ENCODE measurements at places on chromosomes 3 and 15.

- no peak for DNase-seq
Observed at GRCh38 chr3:24177201-24177600, 232.1 kb downstream of the NR1D2 start.

GRCh38 chr3:188531210-188531609, 377.3 kb downstream of the LPP start:
- no peak for DNase-seq

DNA sequence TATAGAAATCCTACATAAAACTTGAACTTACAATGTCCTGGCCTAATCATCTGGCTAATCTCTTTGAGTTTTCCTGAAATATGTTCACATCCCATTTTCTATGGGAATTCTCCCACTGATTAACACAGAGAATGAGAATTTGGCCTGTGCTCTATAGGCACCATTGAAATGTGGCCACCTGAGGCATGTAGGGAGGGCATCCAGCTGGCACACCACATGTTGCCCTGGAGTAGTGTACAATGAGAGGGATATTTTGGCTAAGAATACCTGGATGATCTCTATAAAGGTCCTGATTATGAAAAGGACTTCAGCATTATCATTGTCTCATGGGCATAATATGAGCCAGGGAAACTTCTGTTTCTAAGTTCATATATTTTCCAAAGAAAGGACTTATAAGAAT, 324.0 kb downstream of the ZBTB20 start:
- no peak for DNase-seq

GRCh38 chr3:43214616-43215015, 71.7 kb upstream of the SNRK start:
- no peak for DNase-seq

GRCh38 chr3:142925140-142925539, 36.3 kb upstream of the PCOLCE2 start:
- no peak for DNase-seq

DNA sequence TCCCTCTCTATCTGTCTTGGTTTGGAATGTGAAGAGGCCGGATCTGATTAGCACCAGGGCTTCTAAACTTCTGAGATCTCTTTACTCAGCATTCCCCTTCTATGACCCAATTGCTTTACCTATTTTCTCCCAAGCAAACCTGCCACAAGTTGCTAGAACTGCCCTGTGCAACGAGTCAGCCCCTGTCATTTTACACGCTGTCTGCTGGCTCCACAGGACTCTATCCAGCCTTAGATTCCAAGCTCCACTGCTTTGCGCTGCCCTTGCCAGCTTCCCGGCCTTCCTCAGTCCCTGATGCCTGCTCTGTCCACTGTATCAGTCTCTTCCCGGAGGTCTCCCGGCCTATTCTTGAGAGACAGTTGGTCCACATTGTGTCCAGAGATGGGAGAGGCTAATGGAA, 12.3 kb downstream of the CEP19 start:
- DNase-seq, result no peak

DNA sequence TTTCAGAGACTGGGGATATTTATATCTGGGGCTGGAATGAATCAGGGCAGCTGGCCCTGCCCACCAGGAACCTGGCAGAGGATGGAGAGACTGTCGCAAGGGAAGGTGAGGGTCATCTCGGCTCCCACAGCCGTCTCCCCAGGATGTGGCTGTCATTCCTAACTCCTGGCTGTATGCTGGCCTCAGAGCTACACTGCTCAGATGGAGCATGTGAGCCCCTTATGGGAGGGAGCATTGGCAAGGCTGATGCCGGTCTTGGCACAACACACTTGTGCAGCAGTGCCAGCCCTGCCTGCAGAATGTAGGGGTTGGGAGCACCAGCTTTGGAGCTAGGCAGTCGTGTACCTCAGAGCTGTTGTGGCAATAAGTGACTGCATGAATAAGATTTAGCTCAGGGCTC, 5.2 kb downstream of the RCCD1 start:
- no peak for DNase-seq

DNA sequence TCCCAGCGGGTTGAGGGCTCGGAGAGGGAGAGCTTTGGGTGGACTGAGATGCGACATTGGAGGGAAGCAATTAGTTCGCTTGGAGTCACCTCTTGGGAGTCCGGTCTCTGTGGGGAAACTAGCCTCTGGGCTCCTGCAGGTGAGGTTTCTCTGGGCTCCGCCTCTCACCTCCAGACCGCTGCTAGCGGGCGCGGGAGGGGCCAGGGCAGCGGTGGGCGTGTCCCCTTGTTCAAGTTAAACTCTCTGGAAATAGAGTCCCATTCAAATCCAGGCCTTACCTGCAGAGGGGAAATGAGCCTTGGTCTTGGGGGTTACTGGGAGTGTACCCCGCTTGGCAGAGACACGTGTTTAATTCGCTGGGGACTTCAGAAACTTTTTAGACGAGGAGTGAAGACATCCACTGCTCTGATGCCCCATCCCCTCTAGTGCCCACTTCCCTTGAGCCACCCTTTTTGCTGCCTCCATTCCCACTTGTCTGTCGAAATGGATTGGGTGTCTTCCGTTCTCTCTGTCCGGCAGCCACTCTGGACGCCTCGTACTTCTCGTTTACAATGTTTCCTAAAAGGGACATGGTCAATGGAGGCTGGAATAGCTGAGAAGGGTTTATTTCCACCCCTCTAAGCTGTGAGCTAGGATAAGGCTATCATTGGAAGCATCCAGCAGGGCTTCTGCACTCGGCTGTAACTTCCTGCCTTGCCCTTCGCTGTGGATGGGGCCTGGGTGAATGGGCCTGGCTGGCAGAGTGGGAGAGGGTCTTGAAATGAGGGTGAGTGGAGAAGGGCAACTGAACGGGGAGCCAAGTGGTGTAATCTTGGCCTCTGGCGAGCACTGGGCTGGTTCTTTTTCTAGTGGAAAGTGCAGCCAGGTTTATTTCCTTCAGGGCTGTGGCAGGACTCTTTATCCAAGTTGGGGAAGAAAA, 1.1 kb downstream of the MITF start:
- no peak for DNase-seq

DNA sequence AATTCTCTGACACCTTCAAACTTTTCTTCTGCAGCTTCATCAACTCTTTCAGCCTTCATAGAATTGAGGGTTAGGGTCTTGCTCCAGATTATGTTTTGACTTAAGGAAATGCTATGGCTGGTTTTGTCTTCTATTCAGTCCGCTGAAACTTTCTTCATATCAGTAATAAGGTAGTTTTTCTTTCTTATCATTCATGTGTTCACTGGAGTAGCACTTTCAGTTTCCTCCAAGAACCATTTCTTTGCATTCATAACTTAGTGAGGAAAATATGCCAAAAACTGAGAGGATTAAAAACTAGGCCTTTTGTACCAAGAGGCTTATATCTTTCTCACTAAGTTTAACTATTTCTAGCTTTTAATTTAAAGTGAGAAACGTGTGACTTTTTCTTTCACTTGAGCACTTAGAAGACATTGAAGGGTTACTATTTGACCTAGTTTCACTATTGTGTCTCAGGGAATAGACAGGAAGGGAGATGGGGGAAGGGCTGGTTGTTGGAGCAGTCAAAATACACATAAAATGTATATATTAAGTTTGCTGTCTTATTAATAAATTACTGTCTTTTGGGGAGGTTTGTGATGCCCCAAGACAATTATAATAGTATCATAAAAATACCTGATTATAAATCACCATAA, 1110.1 kb downstream of the TBL1XR1 start:
- DNase-seq, result no peak

GRCh38 chr3:183489455-183490210, 61.2 kb upstream of the MCF2L2 start:
- DNase-seq, result no peak

DNA sequence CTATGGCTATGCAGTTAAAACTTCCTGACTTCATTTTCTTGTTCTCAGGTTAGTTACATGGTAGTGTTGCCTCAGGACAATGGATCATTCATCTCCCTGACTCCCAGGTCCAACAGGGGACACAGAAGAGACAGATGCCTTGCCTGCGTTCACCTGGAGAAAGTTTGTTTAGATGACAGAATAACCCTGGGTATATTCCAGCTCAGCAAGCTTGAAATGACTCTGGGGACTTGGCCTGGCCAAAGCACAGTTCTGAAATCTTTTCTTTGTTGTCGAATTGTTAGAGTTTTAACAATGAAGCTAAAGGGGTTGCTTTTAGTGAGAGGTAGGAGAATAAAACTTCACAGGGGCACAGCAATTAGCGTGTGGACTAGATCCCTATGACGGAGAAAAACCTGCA, 206.1 kb downstream of the PDZRN3 start:
- no peak for DNase-seq

GRCh38 chr15:40764629-40765103, 798 bp downstream of the GCHFR start:
- no peak for DNase-seq

DNA sequence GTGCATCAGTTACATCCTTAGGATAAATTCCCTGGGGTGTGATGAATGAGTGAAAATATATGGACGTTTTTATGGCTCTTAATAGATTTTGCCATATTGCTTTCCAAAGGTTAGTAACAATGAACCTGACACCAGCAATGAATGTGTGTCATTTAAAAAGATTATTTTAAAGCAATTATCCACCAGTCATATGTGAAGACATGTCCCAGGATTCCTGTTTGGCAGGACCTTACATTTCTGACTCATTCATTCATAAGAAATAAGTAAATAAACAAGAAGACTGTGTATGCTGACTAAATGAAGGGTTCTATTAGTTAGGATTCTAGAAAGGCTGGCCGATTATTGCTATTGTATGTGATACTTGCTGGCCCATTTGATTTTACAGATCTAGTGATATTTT, 201.5 kb downstream of the SOX2 start:
- no peak for DNase-seq

DNA sequence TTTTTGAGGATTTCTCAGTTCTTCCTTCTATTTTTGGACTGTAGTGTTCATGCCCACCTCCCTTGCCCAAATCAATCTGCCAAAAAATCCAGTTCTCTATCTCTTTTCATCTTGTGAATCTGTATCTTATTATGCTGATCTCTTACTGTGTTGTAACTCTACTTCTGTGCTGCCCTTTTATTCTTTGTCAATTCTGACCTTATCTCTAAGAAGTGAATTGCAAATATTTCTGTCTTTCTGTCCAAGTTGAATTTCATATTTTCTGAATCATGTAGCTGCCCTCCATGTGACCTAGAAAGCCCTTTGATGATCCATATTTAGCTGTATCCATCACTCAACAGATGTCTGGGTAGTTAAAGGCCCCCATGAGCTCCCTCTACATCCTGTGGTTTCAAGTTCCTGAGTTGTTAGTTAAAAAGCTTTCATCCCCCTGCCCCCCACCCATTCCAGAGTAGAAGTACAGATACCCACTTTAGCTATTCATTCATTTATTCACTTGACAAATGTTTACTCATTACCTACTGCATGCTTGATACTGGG, 33.6 kb upstream of the ETV5 start:
- DNase-seq, result no peak

GRCh38 chr15:65829130-65829764, 37.2 kb upstream of the DENND4A start:
- no peak for DNase-seq

DNA sequence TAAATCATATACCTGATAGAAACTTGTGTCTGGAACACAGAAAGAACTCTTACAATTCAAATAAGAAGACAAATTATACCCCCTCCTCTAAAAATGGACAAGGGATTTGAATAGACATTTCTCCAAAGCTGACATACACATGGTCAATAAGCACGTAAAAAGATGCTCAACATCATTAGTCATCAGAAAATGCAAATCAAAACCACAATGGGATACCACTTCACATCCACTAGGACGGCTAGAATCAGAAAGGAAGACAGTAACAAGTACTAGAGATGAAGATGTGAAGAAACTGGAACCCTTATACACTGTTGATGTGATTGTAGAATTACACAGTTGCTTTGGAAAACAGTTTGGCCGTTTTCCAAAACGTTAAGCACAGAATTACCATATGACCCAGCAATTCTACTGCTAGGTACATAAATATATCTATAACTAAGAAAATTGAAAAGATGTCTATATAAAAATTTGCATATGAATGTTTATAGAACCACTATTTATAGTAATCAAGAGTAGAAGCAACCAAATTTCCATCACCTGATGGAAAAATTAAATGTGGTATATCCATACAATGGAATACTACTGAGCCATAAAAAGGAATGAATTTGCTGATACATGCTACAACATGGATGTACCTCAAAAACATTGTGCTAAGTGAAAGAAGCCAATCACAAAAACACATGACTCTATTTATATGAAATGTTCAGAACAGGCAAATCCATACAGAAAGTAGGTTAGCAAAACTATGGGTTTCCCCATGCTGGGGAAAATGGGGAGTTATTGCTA, 60.8 kb downstream of the GREM1 start:
- no peak for DNase-seq

DNA sequence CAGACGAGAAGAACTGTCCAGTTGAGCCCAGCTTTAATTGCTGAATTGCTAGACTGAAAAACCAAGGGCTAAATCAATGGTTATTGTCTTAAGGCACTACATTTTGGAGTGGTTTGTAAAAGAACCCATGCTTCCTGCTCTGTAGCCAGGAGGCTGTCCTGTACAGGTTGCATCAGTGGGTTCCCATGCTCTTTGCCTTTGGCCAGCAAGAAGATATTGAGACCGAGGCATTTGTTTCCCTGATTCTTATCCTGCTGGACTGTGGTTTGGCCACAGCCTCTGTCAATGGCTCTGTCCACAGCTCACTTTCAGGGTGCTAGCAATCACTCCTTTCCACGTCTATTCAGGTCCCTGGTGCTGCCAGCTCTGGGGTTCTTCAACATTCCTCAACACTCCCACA, 89.6 kb downstream of the FAM43A start:
- no peak for DNase-seq

GRCh38 chr3:62604298-62604697, 230.9 kb upstream of the FEZF2 start:
- DNase-seq, result no peak

- DNase-seq, result no peak
Observed at GRCh38 chr15:90889313-90889730, 5.0 kb downstream of the FES start.

DNA sequence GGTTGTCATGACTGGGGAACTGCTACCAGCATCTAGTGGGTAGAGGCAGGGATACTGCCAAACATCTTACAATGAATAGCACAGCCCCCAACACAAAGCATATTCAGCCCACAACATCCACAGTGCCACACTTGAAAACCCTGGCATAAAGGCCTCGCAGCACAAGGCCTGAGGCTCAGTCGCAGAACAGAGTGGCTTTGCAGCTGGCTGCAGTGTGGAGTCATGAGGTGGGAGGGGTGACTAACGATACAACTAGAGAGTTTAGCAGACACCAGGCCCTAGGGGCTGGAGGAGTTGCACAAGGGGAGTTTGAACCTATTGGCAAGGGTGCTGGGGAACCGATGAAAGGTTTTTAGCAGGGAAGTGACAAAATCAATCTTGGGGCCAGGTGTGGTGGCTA, 32.1 kb downstream of the GRK7 start:
- no peak for DNase-seq

- no peak for DNase-seq
Observed at GRCh38 chr3:51937014-51937413, 4.7 kb downstream of the RRP9 start.

DNA sequence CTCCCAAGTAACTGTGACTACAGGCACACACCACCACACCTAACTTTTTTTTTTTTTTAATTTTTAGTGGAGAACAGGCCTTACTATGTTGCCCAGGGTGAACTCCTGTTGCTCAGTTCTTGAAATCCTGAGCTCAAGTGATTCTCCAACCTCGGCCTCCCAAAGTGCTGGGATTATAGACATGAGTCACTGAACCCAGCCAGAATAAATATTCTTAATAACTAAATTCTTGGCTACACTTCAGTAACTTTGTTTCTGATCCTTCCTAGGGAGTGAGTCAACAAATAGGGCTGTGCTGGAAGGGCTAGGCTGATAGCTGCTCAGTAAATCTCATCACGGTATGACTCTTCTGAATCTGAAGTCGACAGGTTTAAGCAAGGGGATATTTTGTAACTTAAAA, 56.6 kb downstream of the P3H2 start:
- DNase-seq, result no peak
